ENCODE measurements at places on chromosomes 16 and 17. TPM values are rescaled to one million over a fixed set of nuclear protein-coding genes. Genes with fewer than 3 reads are reported as not detected.

HNF1B gene
- not detected for total RNA-seq

DNA sequence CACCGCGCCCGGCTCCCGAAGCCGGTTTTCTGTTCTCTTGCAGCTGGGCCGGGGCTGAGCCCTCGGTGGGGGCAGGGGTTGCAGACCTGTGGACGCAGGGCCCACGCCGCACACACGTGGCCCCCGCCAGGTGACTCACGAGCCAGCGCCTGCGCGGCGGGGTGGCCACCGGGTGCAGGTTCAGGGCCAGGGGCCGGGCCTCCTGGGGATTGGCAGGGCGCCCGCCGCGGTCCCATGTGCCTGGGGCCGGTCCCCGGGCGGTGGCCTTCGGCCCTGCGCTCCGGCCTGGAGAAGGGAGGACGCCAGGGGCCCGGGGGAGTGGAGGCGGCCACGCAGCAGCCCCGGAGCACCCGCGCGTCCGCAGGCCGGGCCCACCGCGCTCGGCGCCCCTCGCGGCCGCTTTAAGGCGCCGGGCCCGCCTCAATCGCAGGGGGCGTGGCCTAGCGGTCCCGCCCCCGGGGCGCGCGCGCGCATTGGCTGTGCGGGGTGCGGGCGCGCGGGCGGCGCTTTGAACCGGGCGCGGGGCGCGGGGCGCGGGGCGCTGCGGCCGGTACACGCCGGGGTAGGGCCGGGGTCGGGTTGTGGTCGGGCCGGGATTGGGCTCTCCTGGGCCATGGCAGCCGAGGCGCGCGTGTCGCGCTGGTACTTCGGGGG lies at the start of gene SLC25A10:
Gene SLC25A10, plus strand, starts transcription at position 471 of the 654 bp plus-strand sequence. Its CDS starts 143 bp downstream, at position 614.
- DNase-seq = peak; percentile 66

DNA sequence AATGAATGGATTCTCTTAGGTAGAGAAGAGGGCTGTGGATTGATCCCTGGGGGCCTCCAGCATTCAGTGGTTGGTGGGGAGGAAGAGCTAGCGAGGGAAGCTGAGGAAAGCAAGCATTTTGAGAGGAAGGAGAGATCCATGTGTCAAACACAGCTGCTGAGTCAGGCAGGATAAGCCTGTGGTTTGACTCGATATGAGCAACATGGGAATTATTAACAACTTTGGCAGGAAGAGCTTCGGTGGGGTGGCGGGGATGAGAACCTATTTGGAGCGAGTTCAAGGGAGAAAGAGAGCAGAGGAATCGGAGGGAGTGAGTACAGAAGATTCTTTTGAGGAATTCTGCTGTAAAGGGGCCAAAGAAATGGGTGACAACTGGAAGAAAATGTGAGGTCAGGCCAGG lies 59.5 kb upstream of the CDC42EP4 start:
- peak; percentile 85 for DNase-seq

DNA sequence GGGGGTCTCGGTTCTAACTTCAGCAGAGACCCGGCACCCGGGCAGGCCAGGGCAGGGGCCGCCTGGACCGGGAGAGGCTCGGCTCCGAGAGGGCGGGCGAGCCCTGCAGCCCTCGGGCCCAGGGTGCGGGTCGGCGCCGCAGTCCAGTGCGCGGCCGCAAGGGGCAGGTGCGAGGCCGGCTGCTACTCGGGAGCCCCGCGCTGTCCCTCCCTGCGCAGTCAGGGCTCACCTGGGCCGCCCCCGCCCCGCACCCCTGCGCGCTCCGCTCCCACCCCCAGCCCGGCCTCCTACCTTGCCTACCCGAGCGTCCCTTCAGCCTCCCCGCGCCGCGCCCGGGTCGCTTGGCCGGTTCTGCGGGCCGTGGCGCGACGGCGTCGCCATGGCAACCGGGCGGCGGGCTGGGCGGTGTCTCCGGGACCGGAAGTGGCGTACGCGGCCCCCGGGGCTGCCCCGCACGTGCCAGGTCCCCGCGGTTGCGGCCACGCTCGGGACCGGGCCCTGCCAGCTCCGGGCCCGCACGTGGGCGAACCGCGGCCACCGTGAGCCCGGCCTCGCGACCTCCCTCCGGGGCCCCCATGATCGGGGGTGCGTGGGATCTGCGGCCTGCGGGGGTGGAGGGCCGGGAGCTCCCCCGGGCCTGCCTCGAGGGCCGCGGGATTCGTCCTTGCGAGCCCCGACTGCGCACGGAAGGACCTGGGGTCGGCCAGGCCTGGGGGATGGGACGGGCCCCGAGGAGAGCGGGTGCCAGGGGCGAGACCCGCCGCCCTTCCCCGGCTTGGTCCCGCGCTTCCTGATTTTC lies at the start of gene CYB561:
Gene CYB561, minus strand, starts transcription at position 353 of the 799 bp plus-strand sequence. CDS start 8,759 bp downstream, outside the sequence.
- DNase-seq = peak; percentile 32

GRCh38 chr17:57266902-57267311 lies 10.6 kb downstream of the MSI2 start:
- DNase-seq = no peak

GRCh38 chr17:79792984-79793923 lies 3.6 kb downstream of the CBX8 start:
- DNase-seq = peak; percentile 64

DNA sequence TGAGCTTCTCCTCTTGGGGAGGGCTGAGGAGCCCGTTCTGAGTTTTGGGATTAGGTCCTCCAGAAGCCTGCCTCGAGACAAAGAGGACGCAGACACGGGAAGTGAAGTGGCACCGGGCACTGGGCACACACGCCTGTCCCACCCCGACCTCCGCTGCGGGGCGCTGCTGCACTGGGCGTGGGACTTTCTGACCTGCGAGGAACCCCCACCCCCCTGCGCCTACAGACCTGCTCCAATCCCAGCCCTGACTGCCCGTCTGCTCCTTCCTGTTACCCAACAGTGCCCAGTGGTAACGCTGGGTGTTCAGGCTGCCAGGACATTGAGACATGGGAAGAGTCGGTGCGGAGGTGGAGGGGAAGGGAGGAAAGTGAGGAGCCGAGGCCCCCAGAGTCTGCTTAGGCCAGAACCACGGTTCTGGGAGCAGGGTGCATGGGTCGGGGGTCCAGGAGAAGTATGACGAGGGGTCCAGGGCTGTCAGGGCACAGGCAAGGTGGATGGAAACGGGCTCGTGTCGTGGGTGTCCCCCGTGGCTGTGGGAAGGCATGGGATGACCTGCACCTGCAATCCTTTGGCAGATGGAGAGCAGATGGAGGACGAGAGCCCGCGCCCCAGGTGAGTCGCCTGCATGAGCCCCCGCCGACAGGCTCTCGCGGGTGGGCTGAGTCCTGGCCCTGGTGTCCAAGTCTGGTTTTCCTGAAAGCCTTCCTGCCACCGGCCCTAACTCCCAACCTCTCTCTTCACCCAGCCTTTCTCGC lies 112.0 kb upstream of the CREBBP start:
- no peak for DNase-seq

- DNase-seq = no peak
These were observed 321.8 kb downstream of the WWOX start for GRCh38 chr16:78421181-78421708.
